Neuronal stem cell (in vitro differentiated cells): ENCODE measurements at places on chromosomes 2 and 18.

DNA sequence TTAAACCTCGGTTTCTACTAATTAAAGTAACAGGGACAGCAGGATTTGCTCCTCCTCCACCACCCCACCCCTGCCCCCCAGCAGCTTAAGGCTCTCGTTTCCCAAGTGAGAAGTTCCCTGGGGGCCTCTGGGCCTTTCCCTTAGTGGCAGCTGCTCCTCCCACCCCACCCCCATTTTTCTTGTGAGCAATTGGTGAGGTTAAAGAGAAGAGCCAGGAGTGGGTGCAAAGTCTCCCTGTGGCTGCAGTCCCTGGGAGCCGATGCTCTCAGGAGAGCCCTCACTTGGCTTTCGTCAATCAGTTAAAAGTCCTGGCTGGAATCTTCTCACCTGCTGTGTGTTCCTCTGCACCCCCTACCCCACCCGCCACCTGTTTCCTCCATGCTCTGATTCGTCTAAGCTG is 48.7 kb upstream of the AGAP1 start:
- DNase-seq: no peak

GRCh38 chr2:30221531-30221930 is 9.8 kb upstream of the LBH start:
- no peak for DNase-seq

DNA sequence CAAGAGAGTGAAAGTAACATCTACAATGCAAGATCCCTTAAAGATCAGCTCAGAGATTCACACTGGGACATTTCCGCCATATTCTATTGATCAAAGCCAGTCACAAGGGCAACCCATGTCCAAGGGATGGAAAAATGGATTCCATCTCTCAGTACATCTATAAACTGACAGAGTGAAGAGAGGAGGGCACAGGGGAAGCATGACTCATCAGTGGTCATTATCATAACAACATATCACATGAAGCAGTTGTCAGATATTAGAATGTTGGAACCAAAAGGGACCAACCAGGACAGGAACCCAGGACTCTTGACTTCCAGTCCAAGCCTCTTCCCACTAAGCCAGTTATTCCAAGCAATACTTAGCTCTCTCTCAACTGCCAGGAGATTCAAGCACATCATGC is 54.9 kb upstream of the IGFBP2 start:
- DNase-seq: no peak

GRCh38 chr2:239247401-239248245 is 153.2 kb downstream of the HDAC4 start:
- DNase-seq: no peak

- DNase-seq: no peak
Observed at GRCh38 chr18:79156327-79156726, 87.1 kb downstream of the ATP9B start.

DNA sequence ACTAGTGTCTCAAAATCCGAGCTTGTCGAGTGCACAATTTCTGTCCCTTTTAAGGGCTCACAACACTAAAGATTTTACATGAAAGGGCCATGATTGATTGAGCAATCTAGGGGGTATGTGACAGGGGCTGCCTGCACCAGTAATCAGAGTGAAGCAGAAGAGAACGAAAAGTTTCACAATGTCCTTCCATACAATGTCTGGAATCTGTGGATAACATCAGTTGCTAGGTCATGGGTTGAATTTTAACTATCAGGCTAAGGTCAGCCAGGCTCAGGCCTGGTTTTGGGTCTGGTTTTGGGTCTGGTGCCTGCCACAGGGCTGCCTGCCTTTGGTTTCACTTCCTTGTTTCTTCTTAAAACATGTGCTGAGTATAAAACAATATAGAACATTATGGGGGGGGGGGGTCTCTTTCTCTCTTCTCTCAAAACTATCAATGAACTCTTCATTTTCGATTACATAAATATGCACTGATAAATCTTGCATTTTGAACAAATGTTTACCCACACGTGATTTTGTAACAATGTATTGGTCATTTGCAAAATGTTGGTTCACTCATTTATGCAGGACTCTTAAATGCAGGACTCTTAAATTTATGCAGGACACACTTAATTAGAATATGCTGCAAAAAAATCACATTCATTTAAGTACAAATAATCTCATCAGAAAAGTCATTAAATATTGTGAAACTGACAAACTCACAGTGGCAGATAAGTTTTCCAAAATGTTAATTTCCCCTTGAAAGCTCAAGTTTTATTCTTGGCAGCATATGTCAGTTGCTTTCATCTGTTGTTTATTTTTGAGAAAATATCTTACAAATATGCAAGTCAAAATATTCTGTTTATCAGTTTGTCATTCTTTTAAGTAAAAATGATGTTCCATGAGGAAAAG is 290.5 kb upstream of the KYNU start:
- DNase-seq: no peak

GRCh38 chr2:12074126-12074844 is 327.9 kb downstream of the LPIN1 start:
- DNase-seq: peak; percentile 15

DNA sequence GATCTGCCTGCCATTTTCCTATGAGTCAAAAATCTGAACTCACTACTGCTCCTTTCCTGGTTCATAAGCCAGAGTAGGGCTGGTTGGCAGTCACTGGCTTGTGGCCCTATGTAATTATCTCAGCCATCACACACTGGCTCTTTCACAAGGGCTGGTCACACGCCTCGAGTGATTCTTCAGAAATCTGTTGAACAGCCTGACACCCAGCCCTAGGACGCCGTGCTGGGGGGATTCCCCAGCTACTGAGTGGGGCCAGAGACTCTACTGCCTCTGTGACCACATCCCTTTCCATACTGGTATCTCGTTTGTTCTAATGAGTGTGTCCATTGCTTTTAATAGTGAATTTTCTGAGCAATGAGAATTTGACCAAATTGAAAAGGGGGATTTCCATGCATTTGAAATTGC is 45.8 kb upstream of the RBM44 start:
- DNase-seq: no peak

GRCh38 chr2:37300146-37300545 is 24.5 kb downstream of the PRKD3 start:
- no peak for DNase-seq

DNA sequence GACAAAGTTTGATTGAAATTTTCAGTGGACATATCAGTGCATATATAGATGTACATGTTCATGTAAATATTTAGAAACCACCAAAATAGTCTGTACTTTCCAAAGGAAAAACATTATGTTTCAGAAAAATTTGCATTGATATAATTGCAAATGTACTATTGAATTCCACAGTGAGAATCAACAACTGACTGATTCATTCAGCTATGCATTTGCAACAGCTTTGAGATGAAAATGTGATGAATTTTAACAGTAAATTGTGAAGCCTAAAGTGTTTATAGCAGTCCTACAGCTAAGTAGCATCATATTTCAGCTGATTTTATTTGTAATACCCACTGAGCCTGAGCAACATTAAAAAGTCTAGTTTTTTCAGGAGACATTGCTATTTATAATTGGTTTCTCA is 1647.4 kb upstream of the DDX18 start:
- no peak for DNase-seq

- no peak for DNase-seq
Observed at GRCh38 chr18:63199743-63200241, 119.8 kb downstream of the BCL2 start.

- DNase-seq: no peak
Observed at GRCh38 chr18:44967599-44967998, 286.9 kb downstream of the SETBP1 start.

DNA sequence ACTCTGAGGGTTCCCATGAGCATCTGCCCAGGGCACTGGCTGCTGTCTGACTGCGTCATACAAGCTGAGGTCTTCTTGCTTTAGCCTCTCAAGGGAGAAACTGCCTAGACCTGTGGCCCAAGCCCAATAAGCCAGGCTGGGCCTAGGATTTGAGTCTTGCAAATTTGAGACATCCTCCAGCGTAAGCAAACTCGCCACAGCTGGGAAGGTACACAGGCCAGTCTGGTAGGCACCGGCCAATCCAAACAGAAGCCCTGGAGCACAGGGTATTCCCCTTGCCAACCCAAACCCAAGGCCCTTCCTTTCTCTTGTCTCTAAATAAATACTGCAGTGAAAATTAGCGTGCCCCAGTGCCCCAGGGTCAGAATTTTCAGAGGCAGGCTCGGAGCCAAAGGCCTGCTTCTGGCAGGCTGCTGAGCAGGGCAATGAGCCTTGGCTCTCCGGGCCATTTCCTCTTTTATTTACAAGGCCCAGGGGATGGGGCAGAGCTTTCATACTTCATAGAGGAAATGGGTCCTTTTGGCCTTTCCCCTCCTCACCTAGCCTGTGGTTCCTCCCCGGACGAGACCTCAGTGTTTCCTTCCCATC is 33.3 kb downstream of the POLR1A start:
- DNase-seq: no peak

- DNase-seq: no peak
Observed at GRCh38 chr18:51397347-51397962, 200.0 kb upstream of the MEX3C start.

DNA sequence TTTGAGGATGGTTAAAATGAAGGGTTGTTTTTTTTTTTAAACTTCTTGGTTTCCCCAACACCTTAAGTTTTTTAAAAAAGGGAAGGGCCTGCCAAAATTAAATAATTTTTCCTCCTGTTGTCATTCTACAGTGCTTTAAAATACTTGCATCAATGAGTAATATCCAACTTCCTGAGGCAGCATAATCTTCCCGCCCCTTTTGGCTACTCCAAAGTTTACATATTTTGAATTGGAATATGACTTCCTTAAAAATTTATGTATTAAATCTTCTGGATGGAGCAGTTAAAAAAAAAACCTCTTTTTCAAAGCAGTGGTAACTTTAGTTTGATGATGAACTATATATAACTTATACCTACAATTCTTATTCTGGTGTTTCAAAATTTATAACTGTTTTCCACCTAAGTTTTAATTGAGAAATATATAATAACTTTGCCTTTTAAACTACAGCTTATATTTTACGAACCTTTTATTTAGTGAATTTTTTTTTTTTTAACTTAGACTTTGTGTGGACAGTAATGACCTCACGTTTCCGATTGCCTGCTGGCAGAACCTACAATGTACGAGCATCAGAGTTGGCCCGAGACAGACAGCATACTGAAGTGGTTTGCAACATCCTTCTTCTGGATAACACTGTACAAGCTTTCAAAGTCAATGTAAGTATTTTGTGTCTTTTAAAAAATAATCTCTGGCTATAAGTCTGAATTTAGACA is 49.8 kb downstream of the PTPN4 start:
- DNase-seq: no peak

DNA sequence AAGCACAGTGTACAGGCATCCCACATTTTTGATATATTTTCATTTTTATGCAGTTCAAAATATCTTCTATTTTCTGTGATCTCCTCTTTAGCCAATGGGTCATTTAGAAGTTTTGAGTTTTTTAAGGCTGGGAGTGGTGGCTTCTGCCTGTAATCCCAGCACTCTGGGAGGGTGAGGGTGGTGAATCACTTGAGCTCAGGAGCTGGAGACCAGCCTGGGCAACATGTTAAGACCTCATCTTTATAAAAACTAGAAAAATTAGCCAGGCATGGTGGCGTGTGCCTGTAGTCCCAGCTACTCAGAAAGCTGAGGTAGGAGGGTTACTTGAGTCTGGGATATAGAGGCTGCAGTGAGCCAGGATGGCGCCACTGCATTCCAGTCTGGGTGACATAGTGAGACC is 17.8 kb downstream of the UBR3 start:
- no peak for DNase-seq

- no peak for DNase-seq
Observed at GRCh38 chr2:215958257-215958656, 55.1 kb downstream of the MREG start.

DNA sequence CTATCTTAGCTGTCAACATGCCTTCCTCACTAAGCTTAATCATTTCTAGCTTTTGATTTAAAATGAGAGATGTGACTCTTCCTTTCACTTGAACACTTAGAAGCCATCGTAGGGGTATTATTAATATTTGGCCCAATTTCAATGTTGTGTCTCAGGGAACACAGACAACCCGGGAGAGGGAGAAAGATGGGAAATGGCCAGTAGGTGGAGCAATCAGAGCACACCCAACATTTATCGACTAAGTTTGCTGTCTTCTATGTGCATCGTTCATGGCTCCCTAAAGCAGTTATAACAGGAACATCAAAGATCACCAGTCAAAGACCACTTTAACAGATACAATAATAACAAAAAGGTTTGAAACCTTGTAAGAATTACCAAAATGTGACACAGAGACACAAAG is 110.2 kb downstream of the OLA1 start:
- DNase-seq: no peak

DNA sequence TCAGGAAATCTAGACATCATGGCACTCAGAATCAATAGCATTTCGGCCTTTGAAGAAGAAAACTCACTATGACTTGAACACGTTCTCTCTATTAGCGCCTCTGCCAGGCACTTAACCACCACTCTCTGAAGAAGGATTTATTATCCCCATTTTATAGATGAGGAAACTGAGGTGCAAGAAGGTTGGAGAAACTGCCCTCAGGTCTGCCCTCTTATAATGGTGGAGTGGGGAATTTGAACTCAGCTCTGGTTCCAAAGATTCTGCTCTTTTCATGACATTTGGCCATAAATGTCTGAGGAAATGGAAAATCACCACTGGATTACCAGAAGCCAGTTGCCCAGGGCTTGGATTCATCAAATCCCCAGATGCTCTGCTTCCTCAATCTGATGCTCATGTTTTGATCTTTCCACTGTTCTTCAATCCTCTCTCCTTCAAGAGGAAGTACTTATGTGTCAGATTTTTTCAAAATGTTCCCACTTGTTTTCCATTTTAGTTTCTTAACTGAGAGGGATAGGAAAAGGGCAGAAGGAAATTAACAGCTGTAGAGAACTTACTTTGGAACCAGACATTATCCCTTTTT is 68.1 kb downstream of the ANTXR1 start:
- no peak for DNase-seq

DNA sequence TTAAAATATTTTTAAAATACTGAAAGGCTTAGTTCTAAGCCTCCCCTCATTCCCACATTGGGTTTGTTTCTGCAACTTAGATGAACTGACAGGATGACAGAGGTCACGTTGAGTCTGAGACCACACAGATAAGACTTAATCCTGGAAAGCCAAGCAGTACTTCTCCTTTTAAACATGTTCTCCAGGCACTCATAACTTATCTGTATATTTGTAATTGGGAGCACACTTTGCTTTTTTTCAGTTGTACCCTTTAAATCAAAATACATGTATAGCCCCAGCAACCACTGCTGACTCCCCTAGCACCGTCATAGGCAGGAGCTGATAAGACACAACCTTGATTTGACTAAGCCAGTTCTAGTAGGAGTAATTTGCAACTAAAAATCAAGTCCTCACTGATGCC is 394.8 kb downstream of the PID1 start:
- no peak for DNase-seq
